ENCODE measurements at places on chromosomes 3 and 15. TPM values are rescaled to one million over a fixed set of nuclear protein-coding genes. Genes with fewer than 3 reads are reported as not detected.

CYP1A1 gene
- 0.54 TPM for total RNA-seq

C2CD4B gene
- 42.1 TPM for total RNA-seq

ANKDD1A gene
- total RNA-seq, result 27.5 TPM

GOLGA6B gene
- total RNA-seq, result not detected

CHRM5 gene
- total RNA-seq, result not detected

GHSR gene
- not detected for total RNA-seq

Data from thoracic aorta (tissue), 2 donors.